HepG2 (cell line): ENCODE measurements at places on chromosomes 2 and 18.
A peak's percentile ranks its signal among the peaks of the same experiment; 100 is the strongest.

DNA sequence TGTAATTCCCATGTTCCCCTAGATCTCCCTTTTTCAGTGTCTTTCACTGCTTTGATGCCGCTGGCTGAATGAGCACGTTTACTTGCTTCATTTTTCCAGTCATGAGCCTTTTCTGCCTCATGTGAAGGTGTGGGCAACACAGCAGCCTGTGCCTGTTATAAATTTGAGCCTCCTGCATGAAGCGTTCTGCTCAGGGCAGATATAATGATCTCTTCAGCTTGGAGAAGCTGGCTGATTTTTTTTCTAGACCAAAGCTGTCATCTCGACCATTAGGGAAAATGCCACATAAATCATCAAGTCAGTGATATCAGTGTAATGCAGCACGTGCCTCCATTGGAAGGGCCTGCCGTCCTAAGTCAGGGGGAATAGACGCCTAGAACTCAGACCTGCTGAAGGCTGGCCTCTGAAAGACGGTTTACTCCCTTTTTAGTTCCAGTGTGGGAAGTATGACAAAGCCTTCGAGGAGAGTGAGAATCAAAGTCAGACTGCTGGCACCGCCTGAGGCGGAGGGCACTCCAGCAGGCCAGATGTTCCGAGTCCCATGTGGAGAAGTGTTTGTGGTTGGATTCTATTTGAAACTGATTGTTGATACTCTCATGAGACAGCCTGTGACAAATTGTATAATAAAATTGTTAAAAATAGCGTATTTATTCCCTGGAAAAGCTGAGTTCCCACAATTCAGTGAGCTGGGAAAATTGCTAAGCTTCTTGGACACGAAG, 196.5 kb downstream of the MYO1B start:
- H3K27me3 ChIP-seq, result peaks cover 11% of the 10 kb centered on the region; the same call in 1 of the 3 replicates
- H3K4me1 ChIP-seq, result peaks cover 31% of the 10 kb centered on the region
- no peak for DNase-seq
- H3K27ac ChIP-seq, result no peak overlapping the region
- no peak overlapping the region for H3K4me3 ChIP-seq
- no peaks in the 10 kb centered on the region for H3K36me3 ChIP-seq

GRCh38 chr2:106638580-106638979, 151.4 kb downstream of the CD8B2 start:
- H3K36me3 ChIP-seq, result no peaks in the 10 kb centered on the region
- H3K27me3 ChIP-seq, result no peaks in the 10 kb centered on the region
- H3K4me1 ChIP-seq, result no peaks in the 10 kb centered on the region

GRCh38 chr18:34222307-34223163, 2.2 kb downstream of the NOL4 start:
- no peaks in the 10 kb centered on the region for H3K36me3 ChIP-seq
- DNase-seq, result no peak
- H3K4me3 ChIP-seq, result peak overlapping the region; percentile 52; the same call in 1 of the 2 replicates
- peaks cover 39% of the 10 kb centered on the region for H3K4me1 ChIP-seq
- H3K27me3 ChIP-seq, result peaks cover 5% of the 10 kb centered on the region

DNA sequence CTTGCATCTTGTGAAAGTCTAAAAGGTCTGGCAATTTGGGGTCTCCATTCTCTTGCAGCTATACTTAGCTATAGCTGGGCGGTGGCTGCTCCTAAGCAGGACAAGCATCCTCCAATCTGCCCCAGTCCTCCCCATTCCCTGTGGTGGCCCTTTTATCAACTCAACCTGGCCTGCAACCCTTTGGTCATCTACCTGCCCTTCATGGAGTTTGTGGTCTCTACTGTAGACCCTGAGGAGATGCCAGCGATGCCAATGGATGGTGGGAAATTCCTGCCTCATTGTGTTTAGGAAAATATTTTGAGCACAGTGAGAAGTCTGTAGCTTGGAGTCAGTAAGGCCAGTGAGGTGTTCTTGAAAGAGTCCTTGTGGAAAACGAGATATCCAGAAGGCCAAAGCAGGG, 143.4 kb downstream of the CAPN13 start:
- peaks cover 24% of the 10 kb centered on the region; the same call in 1 of the 3 replicates for H3K27me3 ChIP-seq
- no peaks in the 10 kb centered on the region for H3K36me3 ChIP-seq
- H3K4me3 ChIP-seq, result no peak overlapping the region
- no peaks in the 10 kb centered on the region for H3K4me1 ChIP-seq
- no peak for DNase-seq
- H3K27ac ChIP-seq, result no peak overlapping the region

DNA sequence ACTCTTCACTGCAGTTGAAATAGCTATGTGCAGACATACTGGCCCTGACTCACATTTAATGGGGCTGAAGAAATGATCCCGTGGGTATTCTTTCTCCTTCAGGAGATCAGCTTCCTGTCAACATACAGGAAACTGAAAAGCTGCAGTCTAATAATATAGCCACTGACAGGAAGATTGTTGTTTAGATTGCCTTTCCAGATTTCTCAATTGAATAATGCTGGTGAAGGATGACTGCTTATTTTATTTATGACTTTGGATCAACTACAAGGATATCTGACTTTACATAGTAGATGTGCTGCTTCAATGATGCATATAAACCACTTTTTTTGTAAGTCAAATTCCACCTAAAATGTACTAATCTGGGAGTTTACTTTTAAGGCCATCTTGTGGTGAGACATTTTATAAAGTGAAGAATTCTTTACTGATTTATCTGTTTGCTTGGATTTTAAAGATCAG, 93.4 kb upstream of the MAP4K3 start:
- H3K4me3 ChIP-seq, result no peak overlapping the region
- DNase-seq, result no peak
- no peaks in the 10 kb centered on the region for H3K27me3 ChIP-seq
- H3K4me1 ChIP-seq, result peaks cover 47% of the 10 kb centered on the region
- H3K36me3 ChIP-seq, result peaks cover 2% of the 10 kb centered on the region; the same call in 1 of the 2 replicates

DNA sequence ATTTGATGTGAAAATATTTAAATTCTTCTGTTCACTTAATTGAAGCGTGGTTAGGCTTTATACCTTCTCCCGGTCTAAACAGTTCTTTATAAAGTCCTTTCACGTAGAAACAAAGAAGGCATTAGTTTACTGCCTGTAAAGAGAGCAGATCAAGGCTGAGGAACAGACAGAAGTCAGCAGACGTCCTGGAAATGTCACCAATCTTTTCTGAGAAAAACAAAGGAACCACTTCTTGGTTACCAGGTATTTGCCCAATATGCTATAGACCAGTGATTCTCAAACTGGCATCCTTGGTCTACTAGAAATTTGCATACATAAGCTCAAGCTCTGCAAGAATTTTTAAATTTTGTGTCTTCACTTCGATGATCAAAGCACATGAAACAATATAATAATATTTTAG, 89.2 kb upstream of the STK17B start:
- H3K27me3 ChIP-seq, result no peaks in the 10 kb centered on the region; the same call in 2 of the 3 replicates
- no peak for DNase-seq
- H3K27ac ChIP-seq, result no peak overlapping the region
- H3K4me1 ChIP-seq, result peaks cover 12% of the 10 kb centered on the region

- H3K27ac ChIP-seq, result no peak overlapping the region
- H3K4me3 ChIP-seq, result no peak overlapping the region
- no peaks in the 10 kb centered on the region for H3K27me3 ChIP-seq
- H3K4me1 ChIP-seq, result peaks cover 13% of the 10 kb centered on the region
Measured at GRCh38 chr18:49186242-49186641, 235.5 kb upstream of the SMAD7 start.

GRCh38 chr2:25714740-25715139, 41.4 kb upstream of the DTNB start:
- H3K4me3 ChIP-seq, result no peak overlapping the region
- no peaks in the 10 kb centered on the region; the same call in 2 of the 3 replicates for H3K27me3 ChIP-seq
- no peak for DNase-seq
- H3K36me3 ChIP-seq, result no peaks in the 10 kb centered on the region
- peaks cover 41% of the 10 kb centered on the region for H3K4me1 ChIP-seq

DNA sequence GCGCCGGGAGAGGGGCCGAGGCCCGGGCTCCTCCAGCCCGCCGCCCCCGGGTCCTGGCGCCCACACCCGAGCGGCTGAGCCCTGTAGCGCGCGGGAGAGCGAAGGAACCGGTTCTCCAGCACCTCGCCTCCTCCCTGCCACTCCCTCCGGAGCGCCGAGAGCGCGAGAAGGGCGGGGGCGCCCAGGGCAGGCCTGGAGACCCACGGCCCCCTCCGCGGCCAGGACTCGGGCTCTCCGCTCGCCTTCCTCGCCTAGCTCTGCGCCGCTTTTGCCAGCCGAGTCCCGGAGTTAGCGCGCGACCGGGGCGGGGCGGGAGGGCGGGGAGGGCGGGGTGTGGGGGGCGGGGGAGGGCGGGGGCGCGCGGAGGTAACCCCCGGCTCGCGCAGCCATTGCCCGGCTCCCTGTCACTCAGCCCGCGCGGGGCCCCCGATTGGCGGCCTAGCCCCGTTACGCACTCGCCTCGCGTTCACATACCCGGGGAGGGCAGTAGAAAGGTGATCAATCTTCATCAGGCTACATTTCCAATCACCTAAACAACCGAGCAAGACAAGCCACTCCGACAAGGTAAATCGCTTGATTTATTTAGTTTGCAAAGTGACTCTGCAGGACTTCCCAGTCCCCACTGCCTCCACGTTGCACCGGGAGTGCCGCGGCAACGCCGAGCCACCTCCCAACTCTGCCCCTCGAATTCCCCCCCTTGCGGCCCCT, at the start of gene OTX1:
TSS of gene OTX1 (plus strand) at position 497 of the 708 bp plus-strand sequence. CDS start 2,161 bp downstream, outside the sequence.
- DNase-seq, result peak; percentile 82
- H3K27me3 ChIP-seq, result no peaks in the 10 kb centered on the region; the same call in 2 of the 3 replicates
- peaks cover 30% of the 10 kb centered on the region for H3K4me1 ChIP-seq
- peaks cover 45% of the 10 kb centered on the region for H3K36me3 ChIP-seq
- peak within 1 kb of the TSS; percentile 98 for H3K4me3 ChIP-seq

GRCh38 chr2:149991576-149991975, 404.0 kb upstream of the MMADHC start:
- peaks cover 11% of the 10 kb centered on the region for H3K4me1 ChIP-seq
- H3K27me3 ChIP-seq, result no peaks in the 10 kb centered on the region
- no peak overlapping the region for H3K4me3 ChIP-seq
- peak; percentile 13 for DNase-seq
- H3K27ac ChIP-seq, result no peak overlapping the region
- H3K36me3 ChIP-seq, result no peaks in the 10 kb centered on the region

DNA sequence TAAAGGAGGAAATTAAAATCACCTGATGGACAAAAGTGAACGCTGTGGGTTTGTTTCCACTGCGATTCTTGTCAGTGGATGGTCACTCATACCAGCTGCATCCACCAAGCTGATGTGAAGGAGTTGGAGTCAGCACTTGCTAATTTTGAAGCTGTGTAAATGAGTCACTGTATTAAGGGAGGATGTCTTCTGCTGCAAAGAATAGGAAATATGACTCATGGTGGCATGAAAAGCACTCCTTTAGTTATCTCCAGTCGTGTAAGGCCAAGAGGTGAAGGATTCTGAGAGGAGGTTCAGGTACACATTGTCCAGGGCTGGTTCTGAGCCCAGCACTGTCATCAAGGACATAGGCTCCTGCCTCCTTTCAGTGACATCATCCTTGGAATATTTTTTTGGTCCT, 71.7 kb upstream of the SKOR2 start:
- DNase-seq, result no peak
- H3K27ac ChIP-seq, result no peak overlapping the region
- H3K4me3 ChIP-seq, result no peak overlapping the region
- H3K36me3 ChIP-seq, result no peaks in the 10 kb centered on the region
- H3K27me3 ChIP-seq, result no peaks in the 10 kb centered on the region; the same call in 1 of the 2 replicates
- no peaks in the 10 kb centered on the region for H3K4me1 ChIP-seq

- peaks cover 6% of the 10 kb centered on the region for H3K27me3 ChIP-seq
- DNase-seq, result no peak
- H3K36me3 ChIP-seq, result no peaks in the 10 kb centered on the region
- no peak overlapping the region for H3K4me3 ChIP-seq
- no peaks in the 10 kb centered on the region for H3K4me1 ChIP-seq
Measured at GRCh38 chr2:126658905-126659561, 3.1 kb downstream of the GYPC start.

GRCh38 chr2:105788670-105789290, 44.1 kb downstream of the NCK2 start:
- H3K36me3 ChIP-seq, result 0 out of 3 replicates have a peak, but pooled peaks cover 2% of the 10 kb centered on the region
- H3K27ac ChIP-seq, result no peak overlapping the region
- no peaks in the 10 kb centered on the region for H3K27me3 ChIP-seq
- no peak overlapping the region for H3K4me3 ChIP-seq

GRCh38 chr2:218999021-218999880, 6.0 kb upstream of the CRYBA2 start:
- no peak overlapping the region for H3K4me3 ChIP-seq
- peaks cover 46% of the 10 kb centered on the region for H3K27me3 ChIP-seq
- H3K27ac ChIP-seq, result no peak overlapping the region
- no peak for DNase-seq
- no peaks in the 10 kb centered on the region for H3K36me3 ChIP-seq

- DNase-seq, result no peak
- no peak overlapping the region for H3K4me3 ChIP-seq
- H3K27me3 ChIP-seq, result no peaks in the 10 kb centered on the region; the same call in 1 of the 2 replicates
- H3K4me1 ChIP-seq, result no peaks in the 10 kb centered on the region
- no peak overlapping the region for H3K27ac ChIP-seq
- no peaks in the 10 kb centered on the region for H3K36me3 ChIP-seq
Measured at GRCh38 chr2:28447086-28447485, 48.8 kb upstream of the PLB1 start.

DNA sequence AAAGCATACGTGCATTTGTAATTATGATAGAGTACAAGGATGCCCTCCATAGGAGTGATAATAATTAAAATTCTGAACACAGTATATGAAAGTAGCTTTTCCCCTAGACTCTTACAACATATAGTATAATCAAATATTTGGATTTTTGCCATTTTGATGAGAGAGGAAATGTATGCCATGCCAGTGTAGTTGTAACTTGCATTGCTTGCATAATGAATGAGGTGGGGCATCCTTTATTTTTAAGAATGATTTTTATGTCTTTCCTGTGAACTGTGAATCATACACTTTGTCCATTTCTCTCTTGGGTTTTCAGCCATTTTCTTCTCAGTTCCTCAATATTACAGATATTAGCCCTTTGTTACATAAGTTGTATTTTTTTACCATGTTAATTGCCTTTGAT, 197.5 kb downstream of the SCG2 start:
- no peaks in the 10 kb centered on the region for H3K36me3 ChIP-seq
- H3K27me3 ChIP-seq, result no peaks in the 10 kb centered on the region
- no peak overlapping the region for H3K27ac ChIP-seq
- no peak for DNase-seq
- H3K4me3 ChIP-seq, result no peak overlapping the region
- no peaks in the 10 kb centered on the region for H3K4me1 ChIP-seq

- H3K4me3 ChIP-seq, result no peak overlapping the region
- H3K4me1 ChIP-seq, result peaks cover 15% of the 10 kb centered on the region
- DNase-seq, result peak; percentile 32
- H3K27me3 ChIP-seq, result no peaks in the 10 kb centered on the region
Measured at GRCh38 chr18:31821545-31822171, 61.0 kb upstream of the SLC25A52 start.

DNA sequence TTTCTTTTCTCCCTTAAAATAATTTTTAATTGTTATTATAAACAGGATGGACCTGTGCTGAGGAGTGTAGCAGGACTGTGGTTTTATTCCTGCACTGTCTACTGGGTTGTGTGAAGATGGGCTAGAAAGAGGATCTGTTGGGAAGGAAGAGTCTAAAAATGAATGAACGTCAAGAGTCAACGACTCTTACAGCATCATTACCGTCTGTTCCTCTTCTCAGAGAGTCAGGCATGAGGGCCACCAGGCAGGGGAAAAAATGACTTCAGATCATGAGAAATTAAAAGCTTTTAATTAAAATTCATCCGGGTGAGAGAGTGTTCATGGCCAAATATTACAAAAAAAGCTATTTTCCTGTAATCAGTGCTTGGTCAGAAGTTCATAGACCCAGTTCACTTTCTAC, 32.6 kb downstream of the SRSF7 start:
- H3K36me3 ChIP-seq, result peaks cover 7% of the 10 kb centered on the region; the same call in 1 of the 2 replicates
- H3K27me3 ChIP-seq, result no peaks in the 10 kb centered on the region
- H3K4me3 ChIP-seq, result no peak overlapping the region
- peaks cover 16% of the 10 kb centered on the region for H3K4me1 ChIP-seq
- H3K27ac ChIP-seq, result no peak overlapping the region
